AG10803 (cell line): ENCODE measurements at places on chromosomes 4 and X.

DNA sequence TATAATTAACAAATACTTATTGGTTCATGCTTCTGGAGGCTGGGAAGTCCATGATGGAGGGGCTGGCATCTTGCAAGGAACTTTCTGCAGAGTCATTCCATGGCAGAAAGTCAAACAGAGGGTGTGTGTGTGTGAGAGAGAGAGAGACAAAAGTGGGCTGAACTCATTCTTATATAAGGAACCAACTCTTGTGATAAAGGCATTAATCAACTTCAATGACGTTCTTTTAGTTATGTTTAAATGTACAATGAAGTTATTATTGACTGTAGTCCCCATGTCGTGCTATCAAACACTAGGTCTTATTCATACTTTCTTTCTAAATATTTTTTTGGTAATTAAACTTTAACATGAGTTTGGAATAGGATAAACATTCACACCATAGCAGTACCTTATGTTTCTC lies 1408.8 kb downstream of the STIM2 start:
- DNase-seq = peak; percentile 22

GRCh38 chr4:102328045-102328444 lies 17.2 kb downstream of the SLC39A8 start:
- DNase-seq = peak; percentile 3

DNA sequence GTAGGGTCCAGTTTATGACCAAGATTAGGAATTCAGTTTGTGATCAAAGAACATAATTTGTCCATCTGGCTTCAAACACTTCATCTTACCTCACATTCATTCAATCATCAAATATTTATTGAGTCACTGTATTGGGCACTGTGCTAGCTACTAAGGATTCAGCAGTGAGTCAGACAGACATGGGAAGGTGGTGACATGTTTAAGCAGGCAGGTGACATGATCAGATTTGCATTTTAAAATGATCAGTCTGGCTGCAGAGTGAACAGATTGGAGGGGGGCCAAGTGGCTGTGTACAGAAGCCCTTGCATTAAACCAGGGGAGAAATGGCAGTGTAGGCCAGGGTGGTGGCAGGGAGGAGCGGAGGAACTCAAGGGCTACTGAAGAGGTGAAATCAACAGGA lies 25.1 kb upstream of the APLN start:
- no peak for DNase-seq

DNA sequence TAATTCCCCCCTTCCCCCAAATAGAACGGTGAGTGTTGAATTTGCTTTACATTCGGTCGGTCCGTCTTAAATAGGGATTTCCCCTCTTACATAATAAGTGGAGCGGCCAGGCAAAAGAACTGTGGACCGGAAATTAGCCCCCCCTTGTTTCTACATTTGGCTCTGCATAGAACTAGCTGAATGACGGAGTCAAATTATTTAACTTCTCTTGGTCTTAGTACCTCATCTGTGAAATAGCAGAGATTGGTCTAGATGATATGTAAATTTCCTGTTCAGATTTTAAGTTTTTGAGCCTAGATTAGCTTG lies 1.3 kb downstream of the SPATA18 start:
- DNase-seq = peak; percentile 30

DNA sequence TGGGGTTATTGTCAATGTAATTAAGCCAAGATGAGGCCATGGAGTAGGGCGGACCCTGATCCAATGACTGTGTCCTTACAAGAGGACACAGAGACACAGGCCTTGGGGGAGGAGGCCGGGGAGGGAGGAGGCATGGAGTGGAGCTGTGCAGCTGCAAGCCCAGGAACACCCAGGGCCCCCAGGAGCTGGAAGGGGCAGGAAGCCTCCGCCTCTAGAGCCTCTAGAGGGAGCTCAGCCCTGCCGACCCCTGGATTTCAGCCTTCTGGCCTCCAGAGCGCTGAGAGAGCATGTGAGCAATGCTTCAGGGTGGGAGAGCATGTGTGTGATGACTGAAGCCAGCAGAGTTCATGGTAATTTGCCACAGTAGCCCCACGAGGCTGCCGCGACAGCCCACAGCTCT lies 234.6 kb downstream of the AFAP1 start:
- no peak for DNase-seq

- peak; percentile 95 for DNase-seq
Observed at GRCh38 chrX:149540621-149541520, at the start of gene EOLA1. EOLA1 (plus strand) TSS chrX:149541012; CDS start chrX:149545631, 4,619 bp downstream.

DNA sequence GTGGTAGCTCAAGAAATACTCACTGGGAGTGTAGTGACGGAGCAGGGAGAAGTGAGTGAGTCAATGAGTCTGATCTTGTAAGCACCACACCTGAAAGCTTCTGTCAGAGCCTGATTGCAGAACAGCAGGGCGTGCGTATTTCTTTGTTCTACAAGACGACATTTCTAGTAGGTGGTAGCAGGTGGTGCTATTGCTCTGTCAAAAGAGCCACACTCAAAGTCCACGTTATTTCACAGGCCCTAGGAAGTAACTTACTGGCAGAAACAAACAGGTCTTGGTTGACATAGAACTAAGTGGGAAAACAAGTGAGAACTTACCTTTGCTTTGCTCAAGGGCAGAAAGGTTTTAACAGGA lies 46.4 kb upstream of the SPRY1 start:
- no peak for DNase-seq

- DNase-seq = no peak
Observed at GRCh38 chr4:123363729-123364128, 32.9 kb upstream of the SPRY1 start.

DNA sequence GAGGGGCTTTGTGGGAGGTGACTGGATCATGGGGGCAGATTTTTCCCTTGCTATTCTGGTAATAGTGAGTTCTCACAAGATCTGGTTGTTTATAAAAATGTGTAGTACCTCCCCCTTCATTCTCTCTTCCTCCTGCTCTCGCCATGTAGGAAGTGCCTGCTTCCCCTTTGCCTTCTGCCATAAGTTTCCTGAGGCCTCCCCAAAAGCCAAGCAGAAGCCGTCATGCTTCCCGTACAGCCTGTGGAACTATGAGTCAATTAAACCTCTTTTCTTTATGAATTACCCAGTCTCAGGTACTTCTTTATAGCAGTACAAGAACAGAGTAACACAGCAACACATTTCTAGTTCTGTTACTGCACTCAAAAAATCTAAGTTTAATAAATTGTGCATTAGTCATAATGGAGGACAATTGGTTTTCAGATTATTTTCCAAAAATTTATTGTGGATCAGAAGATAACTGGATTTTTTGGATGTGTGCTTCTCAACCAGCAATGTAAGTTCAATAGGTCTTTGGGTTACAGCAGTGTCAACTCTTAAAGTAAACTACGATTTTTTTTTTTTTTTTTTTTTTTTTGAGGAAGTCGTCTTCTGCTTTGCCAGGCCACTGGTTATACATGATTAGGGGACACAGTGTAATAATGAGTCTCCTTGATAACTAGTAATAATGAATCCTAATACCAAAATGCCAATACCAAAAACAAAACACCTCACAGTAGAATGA lies 69.9 kb downstream of the CHIC2 start:
- DNase-seq = no peak

GRCh38 chr4:80179637-80180161 lies 17.6 kb upstream of the PRDM8 start:
- no peak for DNase-seq

GRCh38 chr4:86300516-86300915 lies 59.3 kb downstream of the MAPK10 start:
- peak; percentile 33 for DNase-seq
